CD4-positive, alpha-beta T cell (primary cell): ENCODE measurements at places on chromosomes 7 and 10.

GRCh38 chr10:7329219-7329618 lies 81.6 kb downstream of the SFMBT2 start:
- no peak for DNase-seq

DNA sequence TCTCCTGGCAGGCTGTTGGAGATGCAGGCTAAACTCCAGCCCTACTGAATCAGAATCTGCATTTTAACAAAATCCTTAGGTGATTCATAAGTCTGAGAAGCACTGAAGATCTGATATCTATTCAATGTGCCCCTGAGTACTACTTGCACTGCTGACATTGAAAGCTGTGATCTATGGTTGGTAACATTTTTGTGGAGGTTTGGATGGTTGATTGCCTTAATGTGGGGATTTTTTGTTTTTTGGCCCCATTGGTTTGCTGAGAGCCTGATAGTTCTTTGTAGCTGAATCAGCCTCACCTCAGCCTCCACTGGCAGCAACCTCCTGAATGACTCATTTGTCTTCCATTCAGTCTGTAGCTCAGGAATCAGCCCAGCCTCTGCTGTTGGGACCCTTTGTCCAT lies 14.7 kb upstream of the LRRN3 start:
- DNase-seq = no peak

GRCh38 chr7:158252837-158253669 lies 334.6 kb downstream of the PTPRN2 start:
- no peak for DNase-seq

- DNase-seq = no peak
These were observed 399.3 kb downstream of the PPP1R3A start for GRCh38 chr7:113519472-113519871.
